NCI-H510A (cell line): ENCODE measurements at places on chromosomes 13 and 19.

DNA sequence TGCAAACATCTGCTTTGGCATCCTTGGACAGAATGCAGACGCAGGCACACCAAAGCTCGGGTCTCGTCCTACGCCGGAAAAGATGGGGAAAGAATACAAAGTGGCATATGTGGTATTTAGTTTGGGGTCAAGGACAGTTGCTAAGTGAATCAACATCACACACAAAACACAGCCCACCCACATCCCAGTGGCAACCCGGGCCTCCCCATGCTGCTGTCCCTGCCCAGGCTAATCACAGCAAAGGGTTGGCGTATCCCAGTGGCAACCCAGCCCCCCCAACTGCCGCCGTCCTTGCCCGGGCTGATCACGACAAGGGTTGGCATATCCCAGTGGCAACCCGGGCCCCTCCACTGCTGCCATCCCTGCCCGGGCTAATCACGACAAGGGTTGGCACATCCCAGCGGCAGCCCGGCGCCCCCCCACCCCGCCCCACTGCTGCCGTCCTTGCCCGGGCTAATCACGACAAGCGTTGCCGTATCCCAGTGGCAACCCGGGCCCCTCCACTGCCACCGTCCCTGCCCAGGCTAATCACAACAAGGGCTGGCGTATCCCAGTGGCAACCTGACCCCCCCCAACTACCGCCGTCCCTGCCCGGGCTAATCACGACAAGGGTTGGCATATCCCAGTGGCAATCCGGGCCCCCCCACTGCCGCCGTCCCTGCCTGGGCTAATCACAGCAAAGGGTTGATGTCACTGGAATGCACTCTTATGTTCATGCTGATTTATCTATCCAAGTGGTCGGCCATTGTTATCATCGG lies 167.8 kb upstream of the SOX1 start:
- no peak for DNase-seq

GRCh38 chr19:17486545-17487240 lies 16.4 kb downstream of the SLC27A1 start:
- no peak for DNase-seq

DNA sequence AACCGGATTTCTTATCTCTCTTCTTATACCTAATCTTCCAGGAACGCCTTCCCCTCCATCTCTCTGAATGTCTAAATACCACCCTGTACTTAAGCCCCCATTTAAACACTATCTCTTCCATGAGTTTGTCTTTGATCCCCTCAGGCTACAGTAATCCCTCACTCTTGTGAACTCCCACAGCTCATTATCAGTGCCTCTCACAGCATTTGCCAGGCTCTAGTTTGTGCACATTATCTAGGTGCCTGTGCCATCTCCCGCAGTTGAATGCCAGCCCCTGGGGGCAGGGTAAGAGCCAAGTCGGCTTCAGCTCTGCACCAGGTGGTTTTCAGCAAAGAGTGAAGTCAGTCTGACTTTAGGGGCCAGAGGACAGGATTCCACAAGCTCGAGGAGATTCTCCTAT lies 71.4 kb downstream of the FREM2 start:
- no peak for DNase-seq

- DNase-seq = no peak
Measured at GRCh38 chr13:44420376-44421220, 47.0 kb downstream of the SERP2 start.
